ENCODE measurements at places on chromosomes 7 and 10. TPM values are rescaled to one million over a fixed set of nuclear protein-coding genes. Genes with fewer than 3 reads are reported as not detected.
A peak's percentile ranks its signal among the peaks of the same experiment; 100 is the strongest.

DNA sequence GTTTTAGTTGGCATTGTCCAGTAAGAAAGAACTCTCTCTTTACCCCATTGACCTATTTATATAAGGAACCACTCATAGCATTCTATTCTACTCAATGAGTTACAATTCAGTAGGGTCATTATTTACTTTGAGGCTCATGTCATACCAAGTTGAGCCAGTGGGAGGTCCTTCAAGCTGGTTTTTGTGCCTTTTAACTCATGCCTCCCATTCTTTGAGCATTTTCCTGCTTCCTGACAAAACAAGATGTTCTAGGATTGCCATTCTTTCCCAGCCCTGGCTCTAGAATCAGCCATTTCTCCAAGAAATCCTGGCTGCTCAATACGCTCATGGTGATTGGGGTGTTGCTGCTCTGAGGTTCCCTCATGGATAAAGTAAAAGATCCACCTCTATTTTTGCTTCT lies 250.1 kb downstream of the ABCA13 start:
- DNase-seq = no peak
- no peak overlapping the region for H3K4me3 ChIP-seq
- peaks cover 6% of the 10 kb centered on the region for H3K27me3 ChIP-seq
- H3K36me3 ChIP-seq = no peaks in the 10 kb centered on the region

DNA sequence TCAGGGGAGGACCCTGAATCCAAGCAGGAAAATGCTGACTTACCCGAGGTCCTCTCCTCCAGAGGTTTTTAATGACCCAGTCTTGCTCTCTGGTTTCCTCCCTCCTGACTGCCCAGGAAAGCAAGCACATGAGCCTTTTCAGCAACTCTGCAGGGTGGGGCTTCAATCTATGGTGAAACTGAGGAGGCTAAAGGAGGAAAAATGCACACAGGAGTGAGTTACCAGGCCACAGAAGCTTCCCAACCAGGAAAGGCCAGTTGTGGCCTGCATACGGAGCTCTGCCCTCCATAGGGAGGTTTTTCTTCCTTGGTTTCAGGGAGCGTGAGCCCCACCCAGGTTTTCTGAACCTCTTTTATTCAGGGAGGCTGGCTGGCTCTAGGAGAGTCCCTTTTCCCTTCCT lies 14.1 kb upstream of the DLG5 start:
- no peaks in the 10 kb centered on the region for H3K27me3 ChIP-seq
- no peak overlapping the region for H3K4me3 ChIP-seq
- no peak overlapping the region for H3K27ac ChIP-seq
- H3K36me3 ChIP-seq = no peaks in the 10 kb centered on the region

GRCh38 chr7:90648107-90648506 lies 52.0 kb downstream of the CDK14 start:
- DNase-seq = no peak
- H3K27ac ChIP-seq = no peak overlapping the region
- H3K4me3 ChIP-seq = no peak overlapping the region
- H3K27me3 ChIP-seq = no peaks in the 10 kb centered on the region
- peaks cover 21% of the 10 kb centered on the region for H3K36me3 ChIP-seq

DNA sequence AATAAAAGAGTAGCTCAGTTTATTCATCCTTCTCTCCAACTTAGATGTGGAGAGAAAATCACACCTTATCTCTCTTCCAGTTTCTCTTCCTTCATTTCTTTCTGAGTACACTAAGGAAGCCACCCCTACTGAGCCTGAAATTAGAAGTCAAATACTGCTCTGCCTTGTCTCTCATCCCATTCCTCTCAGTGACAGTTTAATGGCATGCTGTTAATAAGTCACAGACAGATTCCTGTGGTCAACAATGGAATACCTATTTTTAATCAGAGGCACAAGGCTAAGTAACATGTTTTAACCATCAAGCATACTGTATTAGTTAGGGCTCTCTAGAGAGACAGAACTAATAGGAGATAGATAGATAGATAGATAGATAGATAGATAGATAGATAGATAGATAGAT lies 253.2 kb downstream of the HTR7 start:
- no peak overlapping the region for H3K27ac ChIP-seq
- no peak for DNase-seq
- H3K4me1 ChIP-seq = no peaks in the 10 kb centered on the region
- no peak overlapping the region for H3K4me3 ChIP-seq
- no peaks in the 10 kb centered on the region for H3K36me3 ChIP-seq

DNA sequence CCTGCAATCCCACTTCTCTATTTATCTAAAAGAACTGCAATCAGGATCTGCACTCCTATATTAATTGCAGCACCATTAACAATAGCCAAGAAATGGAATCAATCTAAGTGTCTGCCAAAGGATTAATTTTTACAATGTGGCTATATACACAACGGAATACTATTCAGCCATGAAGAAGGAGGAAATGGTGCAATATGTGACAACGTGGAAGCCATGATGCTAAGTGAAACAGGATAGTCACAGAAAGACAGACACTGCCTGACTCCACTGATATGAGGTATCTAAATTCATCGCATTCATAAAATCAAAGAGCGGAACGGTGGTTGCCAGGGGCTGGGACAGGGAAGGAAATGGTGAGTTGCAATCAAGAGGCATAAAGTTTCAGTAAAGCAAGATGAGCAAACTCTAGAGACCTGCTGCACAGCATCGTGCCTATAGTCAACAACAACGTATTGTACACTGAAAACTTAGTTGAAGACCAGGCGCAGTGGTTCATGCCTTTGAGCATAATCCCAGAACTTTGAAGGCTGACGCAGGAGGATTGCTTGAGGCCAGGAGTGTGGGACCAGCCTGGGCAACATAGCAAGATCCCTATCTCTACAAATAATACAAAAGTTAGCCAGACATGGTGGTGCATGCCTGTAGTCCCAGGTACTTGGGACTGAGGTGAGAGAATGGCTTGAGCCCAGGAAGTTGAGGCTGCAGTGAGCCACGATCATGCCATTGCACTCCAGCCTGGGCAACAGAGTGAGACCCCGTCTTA lies 76.3 kb downstream of the FGFR2 start:
- no peak overlapping the region for H3K27ac ChIP-seq
- H3K4me1 ChIP-seq = peaks cover 46% of the 10 kb centered on the region
- DNase-seq = no peak
- H3K4me3 ChIP-seq = no peak overlapping the region
- no peaks in the 10 kb centered on the region for H3K27me3 ChIP-seq

- DNase-seq = no peak
- H3K36me3 ChIP-seq = peaks cover 4% of the 10 kb centered on the region
- H3K27ac ChIP-seq = no peak overlapping the region
- H3K27me3 ChIP-seq = no peaks in the 10 kb centered on the region
- H3K4me3 ChIP-seq = no peak overlapping the region
Observed at GRCh38 chr7:102942868-102943267, 30.1 kb downstream of the LRRC17 start.

GRCh38 chr10:127899766-127900387 lies 7.0 kb upstream of the PTPRE start:
- no peak overlapping the region for H3K4me3 ChIP-seq
- H3K27me3 ChIP-seq = peaks cover 28% of the 10 kb centered on the region
- H3K36me3 ChIP-seq = no peaks in the 10 kb centered on the region
- DNase-seq = no peak
- no peak overlapping the region for H3K27ac ChIP-seq

DNA sequence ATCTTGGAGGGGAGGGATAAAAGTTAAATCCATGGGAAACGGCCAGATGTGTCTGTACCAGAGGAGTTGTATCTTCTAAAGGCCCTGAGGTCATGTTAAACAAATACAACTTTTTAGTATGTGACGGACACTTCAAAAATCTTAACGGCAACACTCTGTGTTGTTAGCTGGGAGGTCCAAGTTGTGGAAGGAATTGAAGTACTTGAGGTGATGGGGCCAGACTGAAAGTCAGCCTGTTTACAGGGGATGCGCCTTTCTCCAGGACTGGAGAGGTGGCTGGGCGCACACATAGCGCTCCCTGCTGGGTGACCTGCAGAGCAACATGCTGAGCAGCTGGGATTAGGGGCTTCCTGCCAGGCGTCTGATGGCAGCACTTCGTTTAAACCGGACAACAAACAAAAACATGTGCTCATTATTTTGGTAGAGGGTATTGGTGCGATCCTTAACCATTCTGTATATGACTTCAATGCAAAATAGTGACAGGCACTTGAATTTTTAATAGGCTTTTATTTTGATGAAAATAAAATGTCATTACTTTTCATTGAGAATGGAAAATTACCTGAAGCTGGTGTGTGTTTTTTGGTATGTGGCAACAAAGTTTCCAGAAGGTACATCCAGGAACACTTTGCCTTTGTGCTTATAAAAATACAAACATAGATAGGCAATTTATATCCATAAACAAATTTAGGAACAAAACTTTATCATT lies 198.2 kb downstream of the MLLT10 start:
- no peak overlapping the region for H3K4me3 ChIP-seq
- H3K27me3 ChIP-seq = no peaks in the 10 kb centered on the region
- peak; percentile 46 for DNase-seq
- H3K27ac ChIP-seq = peak overlapping the region; percentile 3
- peaks cover 19% of the 10 kb centered on the region for H3K36me3 ChIP-seq

- no peak overlapping the region for H3K4me3 ChIP-seq
- no peaks in the 10 kb centered on the region for H3K27me3 ChIP-seq
- H3K27ac ChIP-seq = no peak overlapping the region
- peaks cover 21% of the 10 kb centered on the region for H3K36me3 ChIP-seq
- DNase-seq = no peak
Observed at GRCh38 chr10:7789390-7789789, 1.4 kb downstream of the ATP5F1C start.

- DNase-seq = no peak
- no peak overlapping the region for H3K27ac ChIP-seq
- no peak overlapping the region for H3K4me3 ChIP-seq
- H3K27me3 ChIP-seq = no peaks in the 10 kb centered on the region
- H3K4me1 ChIP-seq = peaks cover 2% of the 10 kb centered on the region
- H3K36me3 ChIP-seq = peaks cover 2% of the 10 kb centered on the region
Observed at GRCh38 chr7:116150588-116150987, 59.8 kb upstream of the TES start.

GRCh38 chr10:23253780-23254179 lies 61.7 kb downstream of the PTF1A start:
- no peak overlapping the region for H3K4me3 ChIP-seq
- peaks cover 70% of the 10 kb centered on the region for H3K27me3 ChIP-seq
- H3K36me3 ChIP-seq = no peaks in the 10 kb centered on the region
- H3K27ac ChIP-seq = no peak overlapping the region
- no peak for DNase-seq
- H3K4me1 ChIP-seq = no peaks in the 10 kb centered on the region

- no peak for DNase-seq
- no peaks in the 10 kb centered on the region for H3K36me3 ChIP-seq
- no peaks in the 10 kb centered on the region for H3K4me1 ChIP-seq
- H3K4me3 ChIP-seq = no peak overlapping the region
Observed at GRCh38 chr10:84184517-84184916, 9.8 kb upstream of the CDHR1 start.

DNA sequence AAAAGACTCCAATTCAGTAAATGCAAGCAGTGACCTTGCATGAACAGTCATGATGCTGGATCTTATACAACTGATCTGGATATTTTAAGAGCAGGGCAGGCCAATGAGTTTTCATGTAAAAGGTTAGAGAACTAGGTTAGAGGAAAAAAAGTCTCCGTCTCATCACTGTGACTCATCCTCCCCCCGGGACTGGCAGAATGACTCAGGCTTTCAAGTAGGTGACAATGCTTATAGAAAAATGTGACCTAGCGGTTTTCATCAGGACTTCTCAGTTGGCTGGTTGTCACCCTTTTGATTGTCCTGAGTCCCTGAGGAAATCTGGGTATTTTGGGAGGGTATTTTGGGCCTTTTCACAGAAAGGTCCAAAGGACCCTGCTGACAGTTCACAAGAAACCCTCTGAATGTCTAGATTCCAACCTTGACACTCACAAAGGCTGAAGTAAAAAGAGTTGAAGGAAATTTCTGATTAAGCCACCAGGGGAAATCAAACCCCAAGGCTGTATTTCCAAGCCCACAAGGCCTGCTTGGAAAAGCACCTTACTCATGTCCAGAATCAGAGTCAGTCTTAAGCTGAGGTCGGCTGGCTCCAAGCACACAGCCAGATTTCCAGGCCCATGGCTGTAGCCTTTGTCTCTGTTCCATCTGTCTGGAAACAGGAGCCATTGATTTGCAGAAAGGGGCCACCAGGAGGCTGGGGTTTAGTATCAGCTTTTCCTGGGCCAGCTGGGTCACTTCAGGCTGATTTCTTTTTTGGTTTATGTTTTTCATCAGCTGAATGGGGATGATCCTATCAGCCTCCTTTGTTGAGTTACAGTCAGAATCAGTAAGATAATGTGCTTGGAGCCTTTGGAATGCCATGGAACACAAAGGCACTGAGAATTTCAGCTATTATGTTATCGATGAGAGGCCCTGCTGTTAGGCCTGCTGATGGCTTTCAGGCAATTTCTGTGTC lies 226.4 kb upstream of the HABP2 start:
- no peak for DNase-seq
- H3K27me3 ChIP-seq = no peaks in the 10 kb centered on the region
- no peaks in the 10 kb centered on the region for H3K36me3 ChIP-seq
- H3K4me1 ChIP-seq = no peaks in the 10 kb centered on the region
- H3K4me3 ChIP-seq = no peak overlapping the region
- H3K27ac ChIP-seq = no peak overlapping the region

DNA sequence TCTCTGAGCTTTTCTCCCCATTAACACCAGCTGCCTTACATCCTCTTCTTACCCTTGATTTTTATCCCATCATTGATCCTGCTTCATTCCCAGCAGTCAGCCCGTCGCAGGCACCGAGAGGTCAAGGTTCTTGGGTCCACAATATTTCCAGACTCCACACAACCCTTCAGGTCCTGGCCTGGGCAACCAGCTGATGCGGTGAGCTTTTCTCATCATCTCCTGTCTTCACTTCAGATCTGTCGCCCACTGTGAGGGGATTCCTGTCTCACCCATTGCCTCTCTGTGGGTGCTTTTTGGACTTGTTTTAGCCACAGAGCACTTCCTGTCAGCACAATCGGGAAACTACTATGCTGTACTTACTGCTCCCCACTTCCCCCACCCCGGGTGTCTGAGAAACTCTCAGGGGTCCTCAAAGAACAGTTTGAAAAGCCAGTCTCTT lies 8.4 kb upstream of the PVRIG start:
- DNase-seq = no peak
- no peak overlapping the region for H3K4me3 ChIP-seq
- H3K4me1 ChIP-seq = peaks cover 29% of the 10 kb centered on the region
- no peak overlapping the region for H3K27ac ChIP-seq
- peaks cover 9% of the 10 kb centered on the region for H3K27me3 ChIP-seq

GRCh38 chr7:91293840-91294239 lies 29.6 kb downstream of the FZD1 start:
- no peak overlapping the region for H3K27ac ChIP-seq
- DNase-seq = no peak
- no peak overlapping the region for H3K4me3 ChIP-seq
- peaks cover 4% of the 10 kb centered on the region for H3K4me1 ChIP-seq
- H3K27me3 ChIP-seq = peaks cover 28% of the 10 kb centered on the region

AMPH gene
- 2.0 TPM for total RNA-seq

NME8 gene
- total RNA-seq = 0.86 TPM

LIPJ gene
- total RNA-seq = 0.47 TPM

FAM25A gene
- not detected for total RNA-seq

TUBAL3 gene
- 0.22 TPM for total RNA-seq

PTPN20 gene
- total RNA-seq = not detected

ABCC2 gene
- 0.87 TPM for total RNA-seq

VWDE gene
- 24.7 TPM for total RNA-seq

CACNA2D1 gene
- total RNA-seq = 14.7 TPM
